ENCODE measurements at places on chromosomes 6 and 20.

GRCh38 chr6:88304520-88304919 is 138.4 kb upstream of the CNR1 start:
- DNase-seq = no peak

- DNase-seq = no peak
Observed at GRCh38 chr20:32875673-32876072, 16.9 kb downstream of the EFCAB8 start.

- no peak for DNase-seq
Observed at GRCh38 chr6:142235791-142236190, 66.0 kb upstream of the ADGRG6 start.

DNA sequence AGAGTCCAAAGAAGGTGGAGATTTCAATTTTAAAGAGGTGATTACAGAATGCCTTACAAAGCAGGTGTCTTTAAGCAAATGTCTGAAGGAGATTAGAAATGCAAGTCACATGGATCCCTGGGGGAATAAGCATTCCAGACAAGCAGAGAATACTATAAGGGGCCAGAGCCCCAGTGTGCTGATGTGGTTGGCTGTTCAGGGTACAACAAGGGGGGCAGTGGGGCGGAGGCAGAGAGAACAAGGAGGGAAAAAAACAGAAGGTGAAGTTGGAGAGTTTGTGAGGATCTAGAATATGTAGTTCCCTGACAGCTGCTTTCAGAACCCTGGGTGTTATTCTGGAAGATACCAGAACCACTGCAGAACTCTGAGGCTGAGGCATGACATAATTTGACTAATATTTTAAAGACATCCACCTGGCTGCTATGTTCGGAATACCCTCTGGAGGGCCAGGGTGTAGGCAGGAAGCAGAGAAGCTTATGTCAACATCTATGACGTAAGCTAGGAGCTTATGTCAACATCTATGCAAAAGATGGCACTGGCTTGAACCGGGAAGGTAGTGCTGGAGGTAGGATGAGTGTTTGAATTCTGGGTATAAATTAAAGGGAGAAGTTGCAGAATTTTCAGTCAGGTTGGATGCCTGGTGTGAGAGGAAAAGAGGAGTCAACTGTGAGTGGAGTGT is 276.3 kb upstream of the AGPAT4 start:
- DNase-seq = no peak

DNA sequence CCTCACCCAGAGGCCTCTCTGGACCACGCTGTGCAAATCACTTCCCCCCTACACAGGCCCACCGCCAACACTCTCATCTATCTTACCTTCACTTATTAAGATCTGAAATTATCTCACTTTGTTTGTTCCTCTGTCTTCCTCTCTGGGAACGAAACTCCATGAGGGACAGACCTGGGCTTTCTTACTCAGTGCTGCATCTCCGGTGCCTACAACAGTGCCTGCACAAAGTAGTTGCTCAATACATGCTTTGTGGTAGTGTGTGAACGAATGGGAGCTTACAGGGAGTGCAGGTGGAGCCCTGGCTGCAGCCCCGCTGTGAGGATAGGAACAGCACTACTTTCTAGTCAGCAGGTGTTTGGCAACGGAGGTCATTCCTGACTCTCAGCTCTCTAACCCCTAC is 5.3 kb downstream of the CASS4 start:
- no peak for DNase-seq

DNA sequence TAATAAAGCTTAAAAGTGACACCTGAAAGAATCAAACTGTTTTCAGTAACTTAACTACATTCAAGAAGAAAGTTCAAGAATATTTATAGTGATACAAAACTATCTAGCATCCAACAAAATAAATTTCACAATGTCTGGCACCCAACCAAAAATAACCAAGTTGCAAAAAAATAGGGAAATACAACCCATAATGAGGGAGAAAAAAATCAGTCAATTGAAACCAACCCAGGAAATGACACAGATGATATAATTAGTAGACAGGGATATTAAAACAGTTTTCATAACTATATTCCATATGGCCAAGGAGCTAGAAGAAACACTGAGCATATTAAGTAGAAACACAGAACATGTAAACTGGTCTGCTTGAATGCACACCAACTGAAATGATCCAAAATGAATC is 120.2 kb upstream of the BEND3 start:
- no peak for DNase-seq

DNA sequence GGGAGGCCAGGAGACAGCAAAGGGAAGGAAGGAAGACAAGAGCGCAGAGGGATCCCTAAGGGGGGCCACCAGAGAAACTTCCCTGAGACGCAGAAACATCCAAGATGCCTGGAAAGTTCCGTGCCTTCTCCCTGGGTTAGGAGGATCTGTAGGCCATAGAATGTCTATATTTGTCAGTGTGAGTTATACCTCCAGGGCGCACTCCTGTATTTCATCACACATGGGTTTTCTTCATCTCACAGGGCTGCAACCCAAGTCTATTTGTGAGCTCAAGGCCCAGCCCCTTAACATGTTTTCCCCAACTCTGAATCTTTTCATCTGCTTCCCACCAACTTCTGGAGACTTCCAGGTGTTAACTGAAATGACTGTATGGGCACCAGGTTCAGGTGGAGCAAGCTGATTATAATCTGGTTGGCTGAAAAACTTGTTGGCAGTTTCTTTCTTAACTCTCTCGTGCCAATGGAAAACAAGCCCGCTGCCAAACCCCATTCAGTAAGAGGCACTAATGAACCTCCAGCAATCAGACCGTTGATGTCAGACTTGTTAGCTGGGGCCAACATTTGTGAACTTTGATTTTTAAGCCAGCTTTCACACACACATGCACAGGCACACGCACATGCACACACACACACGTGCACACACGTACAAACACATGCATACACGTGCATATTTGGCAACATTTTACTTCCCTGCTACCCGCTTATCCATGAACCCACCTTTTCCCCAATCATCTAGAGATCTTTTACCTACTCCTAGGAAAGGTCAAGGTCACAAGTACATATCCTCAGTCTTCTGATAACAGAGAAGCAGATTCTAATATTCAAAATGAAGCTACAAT is 247.5 kb upstream of the GMDS start:
- no peak for DNase-seq

- DNase-seq = no peak
Observed at GRCh38 chr6:100719883-100720682, 161.0 kb downstream of the ASCC3 start.

GRCh38 chr20:35387334-35387733 is 24.4 kb downstream of the UQCC1 start:
- DNase-seq = no peak

DNA sequence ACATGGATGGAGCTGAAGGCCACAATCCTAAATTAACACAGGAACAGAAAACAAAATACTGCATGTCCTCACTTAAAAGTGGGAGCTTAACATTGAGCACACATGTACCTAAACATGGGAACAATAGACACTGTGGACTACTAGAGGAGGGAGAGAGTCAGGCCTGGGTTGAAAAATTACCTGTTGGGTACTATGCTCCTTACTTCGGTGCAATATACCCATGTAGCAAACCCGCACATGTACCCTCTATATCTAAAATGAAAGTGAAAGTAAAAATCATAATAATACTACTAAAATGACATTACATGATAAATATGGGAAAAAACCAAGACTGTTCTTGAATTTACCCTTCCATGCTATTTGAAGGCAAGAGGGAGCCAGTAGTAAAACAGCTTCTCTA is 1273.8 kb upstream of the ADGRB3 start:
- no peak for DNase-seq

- DNase-seq = no peak
Observed at GRCh38 chr6:168186438-168186837, 107.4 kb upstream of the FRMD1 start.

DNA sequence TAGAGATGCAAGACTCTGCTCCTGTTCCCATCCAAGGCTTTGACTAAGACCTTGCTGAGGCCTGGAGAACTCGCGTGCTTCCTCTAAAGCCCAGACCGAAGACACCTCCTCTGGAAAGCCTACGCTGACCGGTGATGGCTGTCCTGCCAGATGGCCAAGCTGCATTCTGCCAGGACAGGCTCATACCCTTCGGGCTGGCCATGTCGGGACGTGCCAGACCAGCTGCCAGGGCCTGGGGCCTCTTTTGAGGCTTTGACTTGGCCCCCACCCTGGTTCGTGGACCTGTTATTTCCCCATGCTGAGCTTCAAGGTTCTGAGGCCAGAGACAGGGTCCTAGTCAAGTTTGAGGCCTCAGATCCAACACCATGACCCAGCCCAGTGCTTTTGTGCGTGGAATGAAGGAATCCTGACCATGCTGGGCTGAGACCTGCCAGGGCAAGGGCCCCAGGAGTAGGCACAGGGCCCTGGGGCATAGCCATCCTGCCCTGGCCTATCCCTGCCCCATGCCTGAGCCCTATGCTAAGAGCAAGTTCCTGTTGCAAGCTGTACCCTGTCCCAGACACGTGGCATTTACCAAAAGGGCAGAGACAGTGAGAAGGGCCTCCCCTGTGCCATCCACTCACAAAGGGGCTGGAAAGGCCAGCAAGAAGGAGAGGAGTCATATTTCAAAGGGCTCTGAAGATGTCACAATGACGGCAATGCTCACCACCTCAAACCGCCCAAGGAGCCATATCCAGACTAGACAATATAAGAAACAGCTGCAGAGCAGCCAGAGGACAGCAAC is 42.8 kb downstream of the MRPL14 start:
- no peak for DNase-seq

- DNase-seq = no peak
Observed at GRCh38 chr20:2955257-2955970, 82.1 kb downstream of the PTPRA start.

DNA sequence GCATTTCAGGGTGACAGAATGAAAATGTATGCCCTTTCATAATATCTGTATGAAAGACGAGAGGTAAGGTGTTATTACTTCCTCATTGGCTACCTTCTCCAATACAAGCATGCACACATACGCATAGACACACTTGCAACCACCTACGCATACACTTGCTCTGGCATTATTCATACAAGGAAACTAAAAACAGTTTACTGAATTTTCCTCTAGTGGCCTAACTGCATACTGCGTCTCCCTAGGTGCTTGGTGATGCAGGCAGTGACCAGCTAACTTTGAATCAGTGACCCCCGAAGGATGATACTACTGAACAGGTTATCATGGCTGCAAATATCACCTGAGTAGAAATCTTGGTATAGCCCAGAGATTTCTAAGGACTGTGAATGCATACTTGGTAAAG is 593.1 kb downstream of the PKHD1 start:
- no peak for DNase-seq

GRCh38 chr20:50746138-50746940 is 15.0 kb downstream of the PARD6B start:
- DNase-seq = no peak

DNA sequence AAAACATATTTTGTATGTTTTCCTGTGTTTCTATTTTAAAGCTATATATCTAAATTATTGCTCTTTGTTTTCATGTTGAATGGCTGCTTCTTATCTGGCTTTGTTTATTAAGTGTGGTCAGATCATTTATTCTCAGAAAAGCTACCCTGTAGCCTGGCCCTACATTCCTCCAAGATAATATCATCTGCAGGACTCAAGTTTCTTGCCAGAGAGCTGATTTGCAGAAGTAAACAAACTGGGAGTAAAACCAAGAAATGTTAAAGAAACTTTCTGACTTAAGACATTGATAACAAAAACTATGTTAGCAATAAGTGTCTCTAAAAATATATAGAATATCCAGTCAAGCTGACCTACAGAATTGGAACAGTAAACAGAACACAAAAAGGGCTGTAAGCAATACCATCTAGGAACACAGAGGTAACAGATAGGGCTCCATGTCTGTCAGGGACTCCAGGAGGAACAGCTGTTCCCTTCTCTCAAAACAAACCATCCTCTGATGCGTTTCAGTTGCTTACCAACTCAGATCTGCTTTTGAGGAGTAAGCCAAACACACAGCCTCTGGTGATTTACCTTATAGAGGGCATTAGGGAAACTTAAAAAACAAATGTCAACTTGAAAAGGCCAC is 17.5 kb upstream of the CEP85L start:
- no peak for DNase-seq

DNA sequence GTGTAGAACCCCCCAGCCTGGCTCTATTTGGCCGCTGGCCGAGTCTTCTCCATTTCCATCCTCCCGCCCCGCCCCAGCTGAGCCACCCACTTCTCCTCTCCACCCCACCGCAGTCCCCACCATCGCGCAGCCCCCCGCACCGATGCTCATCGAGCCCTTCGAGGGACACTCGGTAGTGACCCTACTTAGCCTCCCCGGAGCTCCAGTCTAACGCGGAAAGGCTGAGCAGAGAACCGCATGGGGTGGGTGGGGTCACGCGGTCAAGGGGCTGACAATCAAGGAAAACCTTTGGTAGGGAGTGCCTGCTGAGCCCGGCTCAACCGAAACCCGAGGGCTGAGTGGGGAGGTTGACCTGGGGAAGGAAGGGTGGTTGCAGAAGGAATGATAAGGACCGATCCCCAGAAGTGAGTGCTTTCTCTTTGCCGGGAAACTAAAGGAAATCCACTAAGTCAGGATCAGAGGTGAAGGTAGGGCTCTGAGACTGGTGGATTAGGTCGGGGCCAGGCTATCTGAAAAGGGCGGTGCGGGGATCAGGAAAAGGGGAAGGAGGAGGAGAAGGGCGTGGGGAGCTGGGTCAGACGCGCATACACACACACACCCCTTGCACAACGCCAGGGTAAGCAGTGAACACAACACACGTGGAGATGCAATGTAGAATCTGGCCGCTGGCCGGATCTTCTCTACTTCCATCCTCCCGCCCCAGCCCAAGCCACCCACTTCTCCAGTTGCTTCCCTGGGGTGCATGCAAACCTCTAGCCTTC is 49.8 kb downstream of the CPXM1 start:
- no peak for DNase-seq

- no peak for DNase-seq
Observed at GRCh38 chr6:71288228-71289038, at the start of gene OGFRL1. TSS of gene OGFRL1 (plus strand) at chr6:71288811. CDS start at chr6:71288937, 126 bp downstream.
